ENCODE measurements at places on chromosomes 7 and 10.

DNA sequence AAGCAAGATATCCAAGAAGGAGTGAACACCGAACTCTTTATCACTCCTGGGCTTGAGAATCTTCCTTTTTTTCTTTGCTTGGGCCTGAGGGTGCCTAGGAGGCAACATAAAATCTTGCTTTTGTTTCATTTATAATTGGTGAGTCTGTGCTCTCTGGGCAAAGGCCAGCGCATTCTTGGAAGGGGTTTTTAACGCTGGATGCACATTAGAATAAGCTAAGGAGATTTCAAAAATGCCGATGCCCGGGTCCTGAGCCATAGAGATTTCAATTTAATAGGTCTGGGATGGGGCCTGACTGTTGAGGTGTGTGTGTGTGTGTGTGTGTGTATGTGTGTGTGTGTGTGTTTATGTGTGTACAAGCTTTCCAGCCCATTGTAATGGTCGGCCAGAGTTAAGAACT lies 62.0 kb upstream of the SORCS3 start:
- DNase-seq, result no peak

DNA sequence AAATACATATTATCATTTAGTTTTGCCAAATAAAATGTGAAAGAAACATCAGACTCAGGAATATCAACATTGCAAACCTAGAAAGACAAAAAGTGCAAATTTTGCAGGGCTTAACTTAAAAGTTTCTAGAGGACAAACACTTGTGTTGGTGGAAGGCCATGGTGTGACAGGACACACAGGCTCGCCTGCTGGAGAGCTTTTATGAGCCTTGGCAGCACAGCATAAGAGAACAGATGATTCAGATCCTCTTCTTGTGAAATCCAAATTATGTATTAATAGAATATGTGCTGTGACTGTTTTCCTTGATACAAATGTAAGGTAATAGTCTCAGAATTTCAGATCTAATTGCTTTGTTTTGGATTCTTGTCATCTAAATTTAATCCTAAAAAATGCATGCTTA lies 72.9 kb upstream of the ABCB5 start:
- peak; percentile 8 for DNase-seq

DNA sequence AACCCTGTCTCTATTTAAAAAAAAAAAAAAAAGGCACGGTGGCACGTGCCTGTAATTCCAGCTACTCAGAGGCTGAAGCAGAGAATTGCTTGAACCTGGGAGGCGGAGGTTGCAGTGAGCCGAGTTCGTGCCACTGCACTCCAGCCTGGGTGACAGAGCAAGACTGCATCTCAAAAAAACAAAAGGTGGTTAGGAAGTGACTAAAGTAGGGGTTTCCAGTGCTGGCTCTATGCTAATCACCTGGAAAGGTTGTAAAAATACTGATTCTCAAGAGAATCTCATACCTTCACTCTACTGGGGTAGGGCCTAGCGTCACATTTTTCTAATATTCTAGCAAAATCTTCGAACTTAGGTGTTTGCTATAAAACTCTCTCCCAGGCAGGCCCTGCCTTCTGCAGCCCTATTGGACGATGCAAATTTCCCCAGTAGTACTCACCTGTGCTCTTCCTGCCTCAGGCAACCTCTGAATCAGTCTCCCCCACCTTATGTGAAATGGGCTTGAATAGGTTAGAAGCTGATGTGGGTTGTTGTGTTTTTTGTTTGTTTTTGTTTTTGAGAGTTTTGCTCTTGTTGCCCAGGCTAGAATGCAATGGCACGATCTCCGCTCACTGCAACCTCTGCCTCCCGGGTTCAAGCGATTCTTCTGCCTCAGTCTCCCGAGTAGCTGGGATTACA lies 3.5 kb downstream of the ZP3 start:
- DNase-seq, result no peak

DNA sequence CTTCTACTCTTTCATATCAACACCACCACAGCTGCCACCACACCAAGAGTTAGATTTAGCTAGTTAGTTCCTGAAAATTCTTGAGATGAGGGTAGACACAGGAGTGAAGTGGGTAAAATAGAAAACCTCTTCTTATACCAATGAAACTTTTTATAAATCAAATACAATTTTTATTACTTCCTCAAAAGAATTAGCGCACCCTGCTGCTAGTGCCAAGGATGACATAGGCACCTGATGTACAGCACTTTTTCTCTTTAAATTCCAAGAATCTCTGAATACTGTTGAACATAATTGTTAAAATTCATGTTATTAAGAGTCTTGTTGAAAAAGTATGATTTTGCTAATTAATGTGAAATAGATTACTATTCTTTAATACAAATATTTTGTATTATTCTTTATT lies 11.4 kb downstream of the ZWINT start:
- DNase-seq, result no peak

DNA sequence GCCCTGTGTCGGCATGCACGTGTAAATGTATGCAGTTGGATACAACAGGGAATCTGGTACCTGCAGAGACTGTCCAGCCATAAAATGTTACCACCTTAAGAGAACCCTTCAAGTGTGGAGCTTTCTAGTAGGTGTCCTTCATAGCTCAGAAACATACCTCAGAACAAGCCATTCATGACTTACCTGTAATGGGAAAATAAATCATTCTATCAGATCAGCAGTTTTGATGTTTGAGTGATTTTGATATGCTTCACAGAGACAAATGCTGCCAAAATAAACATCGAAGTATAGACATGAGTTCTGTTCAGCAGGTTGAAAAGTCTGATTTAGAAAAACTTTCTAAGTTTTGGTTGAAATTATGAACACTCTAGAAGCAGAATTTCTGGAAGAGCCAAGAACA lies 33.5 kb upstream of the UMAD1 start:
- no peak for DNase-seq

- DNase-seq, result peak; percentile 13
Observed at GRCh38 chr7:96426027-96426426, 104.1 kb upstream of the SLC25A13 start.

DNA sequence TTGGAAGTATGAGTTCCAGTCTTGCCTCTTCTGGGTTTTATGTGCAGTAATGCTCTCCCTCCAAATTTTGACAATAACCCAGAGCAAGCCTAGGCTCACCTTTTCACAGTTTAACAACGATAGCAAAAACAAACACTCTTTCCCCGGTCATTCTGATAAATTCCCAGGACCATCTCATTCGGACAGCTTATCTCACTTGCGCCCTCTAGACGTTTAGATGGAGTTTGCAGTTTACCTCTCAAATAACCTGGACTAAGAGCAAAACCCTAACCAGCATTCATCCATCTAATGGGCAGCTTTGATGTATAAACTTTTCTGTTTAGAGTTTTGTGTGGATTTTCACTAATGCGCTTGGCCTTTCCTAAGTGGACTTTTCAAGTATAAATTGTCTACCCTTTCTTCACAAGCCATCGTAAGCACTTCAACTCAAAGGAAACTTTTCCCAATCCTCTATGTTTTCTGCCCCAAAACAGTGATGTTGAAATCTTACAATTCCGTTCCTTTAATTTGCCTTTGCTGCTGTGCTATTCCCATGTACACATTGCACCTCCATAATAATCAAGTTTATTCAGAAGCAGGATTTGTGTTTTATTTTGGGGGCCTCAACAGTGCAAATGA lies 114.9 kb downstream of the HDAC9 start:
- peak; percentile 19 for DNase-seq

- no peak for DNase-seq
Observed at GRCh38 chr7:113371416-113372043, 253.2 kb upstream of the SMIM30 start.

DNA sequence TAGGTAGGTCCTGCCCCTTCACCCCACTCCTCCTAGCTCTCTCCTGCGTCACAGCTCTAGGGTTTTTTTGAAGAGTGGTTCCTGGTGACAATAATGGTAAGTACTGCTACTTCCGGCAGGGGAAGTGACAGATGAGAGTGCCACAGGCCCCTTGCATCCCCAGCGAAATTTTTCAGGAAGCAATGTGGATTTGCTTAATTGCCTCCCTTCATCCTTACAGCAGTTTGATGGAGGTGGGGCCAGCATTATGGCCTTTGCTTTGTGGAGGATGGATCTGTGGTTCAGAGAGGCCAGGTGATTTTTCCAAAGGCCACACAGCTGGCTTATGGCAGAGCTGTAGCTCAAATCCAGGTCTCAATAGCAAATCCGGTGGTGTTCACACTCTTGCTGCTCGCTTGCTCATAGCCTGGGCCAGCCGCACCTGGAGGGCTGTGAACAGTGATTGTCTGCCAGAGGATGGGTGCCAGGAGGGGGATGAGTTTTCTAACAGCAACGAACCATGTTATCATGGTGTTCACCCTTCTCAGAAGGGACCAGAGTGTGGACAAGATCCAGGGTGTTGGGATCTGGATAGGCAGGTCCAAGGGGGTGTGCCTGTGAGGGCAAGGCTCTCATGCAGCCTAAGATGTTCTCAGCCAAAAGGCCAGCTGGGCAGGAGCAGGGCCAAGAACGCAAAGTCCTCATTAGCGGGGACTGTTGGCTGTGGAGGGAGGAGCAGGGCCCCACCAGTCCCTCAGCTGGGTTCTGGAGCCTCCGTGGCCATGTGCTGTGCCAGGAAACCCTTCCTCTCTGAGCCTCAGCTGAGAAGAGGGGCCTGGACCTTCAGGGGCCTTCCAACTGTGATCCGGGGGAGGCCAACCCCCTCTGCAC lies 89.0 kb downstream of the EMX2 start:
- no peak for DNase-seq

Data from fibroblast of skin of right biceps (primary cell).